ENCODE measurements at places on chromosomes 5 and 9.

GRCh38 chr5:108720391-108720790, 27.3 kb upstream of the FER start:
- no peak for DNase-seq

GRCh38 chr9:135809166-135809565, 98.2 kb downstream of the CAMSAP1 start:
- DNase-seq = no peak

GRCh38 chr9:93036887-93037475, 21.5 kb upstream of the SUSD3 start:
- DNase-seq = no peak

DNA sequence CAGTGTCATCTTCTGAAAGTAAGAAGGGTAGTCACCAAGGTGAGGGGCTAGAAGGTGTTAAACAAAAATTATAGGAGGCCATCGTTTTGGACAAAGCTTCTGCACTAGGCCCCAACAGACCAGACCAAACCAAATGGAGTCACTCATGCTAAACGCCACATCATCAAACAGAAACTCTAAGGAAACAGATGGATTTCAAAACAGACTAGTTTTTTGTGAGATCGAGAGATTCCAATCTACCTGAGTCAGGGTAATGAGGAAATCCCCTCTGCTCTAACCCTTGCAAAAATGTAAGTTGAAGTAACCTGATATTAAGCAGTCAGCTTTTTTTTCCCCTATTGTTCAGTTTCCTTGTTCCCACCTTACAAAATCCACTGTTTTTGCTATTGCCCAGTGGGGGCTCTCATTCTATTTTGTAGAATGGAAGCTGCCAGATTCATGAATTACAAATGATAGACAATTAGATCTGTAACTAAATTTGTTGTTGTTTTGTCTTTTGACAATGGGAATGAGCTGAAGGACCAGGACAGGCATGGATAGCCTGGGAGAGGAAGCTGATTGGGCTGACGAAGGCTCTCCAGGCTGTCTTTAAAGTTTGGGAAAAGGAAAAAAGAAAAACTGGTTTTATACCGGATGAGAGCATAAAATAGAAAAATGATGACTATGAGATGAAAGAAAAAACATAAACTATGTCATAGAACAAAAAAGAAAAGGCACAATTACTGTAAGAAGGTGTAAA, 94.7 kb upstream of the ADAMTSL1 start:
- DNase-seq = no peak

DNA sequence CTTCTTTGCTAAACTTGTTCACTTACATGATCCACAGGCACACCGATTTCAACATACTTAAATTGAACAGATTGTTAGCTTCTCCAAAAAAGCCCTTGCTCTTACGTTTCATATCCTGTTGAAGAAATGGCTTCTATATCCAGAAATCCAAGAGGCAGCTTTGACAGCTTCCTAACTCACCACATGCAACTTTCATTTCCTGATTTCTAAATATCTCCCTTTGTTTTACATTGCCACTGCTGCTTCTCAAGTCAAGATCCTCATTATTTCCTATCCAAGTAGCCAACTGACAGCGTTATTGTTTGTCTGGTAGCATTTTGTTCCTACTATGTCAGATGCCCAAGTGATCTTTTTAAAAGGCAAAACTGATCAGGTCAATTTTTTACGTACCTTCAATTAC, 913.2 kb upstream of the TYRP1 start:
- DNase-seq = no peak

DNA sequence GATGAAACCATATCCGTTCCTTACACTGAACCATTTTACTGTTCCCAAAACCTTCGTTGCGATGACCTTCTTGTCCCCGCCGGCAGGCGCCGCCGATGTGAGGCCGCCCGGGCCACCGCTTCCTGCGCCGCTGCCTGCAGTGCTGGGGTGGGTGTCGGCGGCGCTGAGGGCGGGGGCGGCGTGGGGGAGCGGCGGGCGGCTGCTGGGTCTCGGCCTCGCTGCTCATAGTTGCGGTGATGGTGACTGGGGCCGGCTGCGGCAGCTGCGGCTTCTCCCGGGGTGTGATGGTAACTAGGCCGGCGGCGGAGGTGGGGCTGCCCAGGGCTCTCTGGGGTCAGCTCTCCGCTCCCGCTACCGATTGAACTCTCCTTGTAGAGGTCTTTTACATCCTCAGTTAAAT, 14.1 kb upstream of the OR2S2 start:
- DNase-seq = no peak

DNA sequence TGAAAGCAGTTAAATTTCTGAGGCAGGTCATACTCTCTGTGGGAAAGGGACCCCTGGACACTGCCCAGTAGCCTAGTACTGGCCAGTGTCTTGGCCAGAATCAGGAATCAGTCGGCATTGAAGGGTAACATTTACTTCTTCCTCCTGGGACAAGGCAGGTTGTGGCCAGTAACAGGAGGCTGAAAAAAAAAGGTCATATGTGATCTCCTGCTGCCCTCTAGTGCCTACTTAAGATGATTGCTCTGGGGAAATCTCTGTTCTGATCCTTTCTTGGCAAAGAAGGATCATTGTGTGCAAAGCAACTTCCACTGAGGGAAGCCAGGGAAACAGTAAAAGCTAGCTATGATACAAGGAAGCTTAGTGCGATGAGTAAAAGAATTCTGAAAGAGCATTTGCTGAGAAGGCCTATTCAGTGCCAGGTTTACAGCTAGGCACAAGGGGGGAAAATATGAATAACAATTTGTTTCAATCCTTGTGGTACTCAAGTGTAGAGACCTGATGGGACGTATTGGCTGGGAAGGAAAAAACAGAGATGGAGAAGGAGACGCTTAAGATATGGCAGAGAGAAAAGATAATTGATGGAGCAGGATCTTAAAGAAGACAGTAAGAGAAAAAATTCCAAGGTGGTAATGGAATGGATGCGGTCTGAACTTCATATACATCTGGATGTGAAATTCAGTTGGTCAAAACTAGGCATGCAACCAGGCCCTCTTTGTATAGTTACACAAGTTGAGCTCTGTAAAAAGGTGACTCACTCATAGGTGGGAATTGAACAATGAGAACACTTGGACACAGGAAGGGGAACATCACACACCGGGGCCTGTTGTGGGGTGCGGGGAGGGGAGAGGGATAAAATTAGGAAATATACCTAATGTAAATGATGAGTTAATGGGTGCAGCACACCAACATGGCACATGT, 25.8 kb upstream of the TRIM32 start:
- no peak for DNase-seq

DNA sequence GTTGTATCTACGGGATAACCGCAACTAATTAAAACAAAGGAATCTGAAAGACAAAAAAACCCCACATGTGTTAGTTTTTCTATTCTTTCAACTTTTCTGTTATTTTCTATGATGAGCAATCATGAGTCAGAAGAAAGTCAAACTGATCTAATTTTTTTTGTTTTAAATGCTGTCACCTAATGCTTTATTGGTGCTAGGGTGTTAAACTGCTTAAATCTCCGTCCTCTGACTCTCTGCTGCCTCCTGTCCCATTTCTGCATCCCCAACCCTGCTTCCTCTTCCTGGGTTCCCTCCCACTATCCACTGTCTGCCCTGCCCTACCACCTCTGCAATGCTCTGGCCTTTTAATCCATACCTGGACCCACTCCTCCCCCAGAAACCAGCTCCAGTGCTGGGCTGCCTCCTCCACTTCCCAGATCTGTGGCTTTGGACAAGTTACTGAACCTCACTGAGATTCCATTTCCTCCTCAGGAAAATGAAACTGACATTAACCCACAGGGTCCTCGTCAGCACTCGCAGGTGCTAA, 15.7 kb downstream of the PTPN3 start:
- no peak for DNase-seq

GRCh38 chr5:147332658-147333057, 97.8 kb downstream of the STK32A start:
- no peak for DNase-seq

GRCh38 chr9:976258-976942, at the start of gene DMRT3:
Gene DMRT3, plus strand, starts transcription at chr9:976655. Its CDS starts 347 bp downstream, at chr9:977002.
- DNase-seq = no peak

- no peak for DNase-seq
Measured at GRCh38 chr5:9852671-9853070, 222.5 kb upstream of the TAS2R1 start.

DNA sequence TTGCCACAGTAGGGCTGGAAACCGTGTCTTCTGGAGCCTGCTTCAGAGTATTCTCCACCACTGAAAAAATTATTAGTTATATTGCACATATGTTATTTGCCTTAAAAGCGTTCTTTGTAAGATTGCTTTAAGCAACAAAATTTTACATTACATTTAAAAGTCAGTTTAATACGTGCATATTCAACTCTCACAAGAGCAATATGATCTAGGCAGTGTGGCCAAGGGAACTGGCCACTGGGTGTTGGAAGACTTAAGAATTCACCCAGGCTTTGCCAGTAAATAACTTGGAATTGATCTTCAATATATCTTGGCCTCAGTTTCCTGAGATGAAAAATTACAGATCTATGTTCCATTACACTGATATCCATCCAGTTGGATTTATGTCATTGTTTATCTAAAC, 694.4 kb downstream of the EFNA5 start:
- DNase-seq = no peak

GRCh38 chr5:93805616-93806379, 64.4 kb upstream of the POU5F2 start:
- no peak for DNase-seq

DNA sequence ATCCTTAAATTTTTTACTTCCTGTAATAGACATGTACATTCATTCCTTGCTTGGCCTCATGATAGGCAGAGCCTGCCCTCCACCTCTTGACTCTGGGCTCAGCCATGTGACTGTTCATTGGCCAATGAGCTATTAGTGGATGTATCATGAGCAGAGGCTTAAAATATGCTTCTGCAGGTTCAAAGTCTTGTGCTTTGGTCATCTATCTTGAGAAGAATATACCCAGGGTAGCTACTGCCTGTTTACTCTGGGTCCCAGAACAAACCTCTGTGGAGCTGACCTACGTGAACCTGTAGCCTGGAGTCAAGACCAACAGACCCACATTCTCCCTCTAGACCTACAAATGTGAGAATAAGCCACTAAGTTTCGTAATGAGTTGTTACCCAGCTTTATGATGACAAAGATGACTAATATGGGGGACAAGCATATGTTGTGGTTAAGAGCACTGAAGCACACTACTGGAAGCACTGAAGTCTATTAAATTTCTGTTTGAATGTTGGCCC, 244.4 kb downstream of the MAST4 start:
- DNase-seq = no peak

DNA sequence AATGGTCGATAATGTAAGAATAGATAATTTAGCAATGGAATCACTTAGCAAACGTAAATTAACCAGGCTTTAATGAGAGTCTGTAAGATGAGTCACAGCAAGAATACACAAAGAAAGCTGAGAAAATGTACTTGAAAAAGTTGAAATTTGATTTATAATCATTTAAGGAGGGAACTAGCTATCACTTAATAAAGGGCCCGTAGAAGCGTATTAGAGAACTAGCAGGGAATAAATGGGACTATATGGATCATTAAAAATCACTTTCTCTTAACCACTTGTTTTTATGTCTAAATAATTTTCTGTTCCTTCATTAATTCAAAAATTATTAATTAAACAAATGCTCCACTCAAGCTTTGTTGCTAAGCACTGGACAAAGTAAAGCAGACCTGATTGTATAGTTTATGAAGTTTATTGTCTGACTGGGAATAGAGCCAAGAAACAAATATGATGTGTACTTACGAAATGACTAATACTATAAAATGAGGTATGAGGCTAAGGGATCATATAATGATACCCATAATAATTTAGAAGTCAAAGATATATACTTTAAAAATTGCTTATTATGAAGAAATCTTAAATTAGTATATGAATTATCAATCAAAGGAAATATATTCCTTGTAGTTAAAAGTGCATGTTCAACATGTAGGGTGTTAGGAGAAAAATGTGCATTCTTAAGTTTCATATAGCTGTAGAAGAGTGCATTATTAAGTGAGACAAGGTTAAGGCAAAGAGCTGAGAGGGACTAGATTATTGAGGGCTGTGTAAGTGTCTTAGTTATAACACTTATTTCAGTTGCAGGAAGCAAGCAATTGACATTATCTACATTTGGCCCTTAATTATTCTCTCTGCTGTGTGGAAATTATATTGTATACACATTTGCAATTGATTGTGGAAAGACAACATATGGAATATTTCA, 196.8 kb downstream of the PRDM9 start:
- no peak for DNase-seq

DNA sequence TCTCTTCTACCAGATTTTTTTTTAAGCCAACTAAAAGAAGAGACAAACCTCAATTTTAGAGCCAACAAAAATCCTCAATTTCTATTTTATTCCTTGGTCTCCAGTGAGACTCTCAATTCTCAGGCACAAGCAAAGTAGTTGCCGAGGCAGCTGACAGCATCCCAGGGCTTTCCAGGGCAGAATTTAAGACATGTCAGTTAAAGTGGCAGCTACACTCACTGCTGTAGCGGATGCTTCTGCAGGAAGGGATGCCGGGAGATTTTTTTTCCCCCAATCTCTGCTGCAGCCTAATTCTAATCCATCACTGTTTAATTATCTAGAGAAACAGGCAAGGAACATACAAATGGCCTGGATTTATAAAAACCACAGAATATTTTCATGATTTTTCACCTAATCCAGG, 57.0 kb downstream of the TTC39B start:
- DNase-seq = no peak

DNA sequence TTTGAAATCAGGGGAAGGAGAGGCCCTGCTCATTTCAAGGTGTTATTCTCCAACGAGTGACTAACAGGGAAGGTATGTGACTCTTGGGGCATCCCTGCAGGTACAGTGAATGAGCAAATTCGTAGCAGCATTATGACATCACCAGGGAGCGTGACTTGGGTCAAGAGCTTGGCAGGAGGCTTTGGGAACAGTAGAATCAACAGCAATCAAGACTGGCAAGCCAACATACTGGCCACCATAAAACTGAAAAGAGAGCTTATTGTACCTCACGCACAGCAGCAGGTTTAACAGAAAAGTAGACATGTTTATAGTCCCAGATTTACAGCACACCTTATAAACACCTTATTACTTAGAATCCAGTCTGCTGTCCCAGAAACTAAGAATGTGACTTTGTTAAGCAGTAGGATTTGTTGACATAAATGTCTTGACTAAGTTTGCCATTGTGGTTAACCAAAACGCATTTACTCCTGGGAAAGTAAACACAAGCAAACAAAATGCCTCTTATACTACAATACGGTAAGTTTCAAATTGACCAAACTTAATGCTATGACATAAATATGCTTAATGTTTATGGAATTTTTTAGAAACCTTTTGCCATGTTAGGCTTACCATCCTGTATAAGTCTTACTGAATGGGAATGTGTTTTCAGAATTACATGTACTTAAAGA, 297.8 kb downstream of the NPR3 start:
- no peak for DNase-seq

DNA sequence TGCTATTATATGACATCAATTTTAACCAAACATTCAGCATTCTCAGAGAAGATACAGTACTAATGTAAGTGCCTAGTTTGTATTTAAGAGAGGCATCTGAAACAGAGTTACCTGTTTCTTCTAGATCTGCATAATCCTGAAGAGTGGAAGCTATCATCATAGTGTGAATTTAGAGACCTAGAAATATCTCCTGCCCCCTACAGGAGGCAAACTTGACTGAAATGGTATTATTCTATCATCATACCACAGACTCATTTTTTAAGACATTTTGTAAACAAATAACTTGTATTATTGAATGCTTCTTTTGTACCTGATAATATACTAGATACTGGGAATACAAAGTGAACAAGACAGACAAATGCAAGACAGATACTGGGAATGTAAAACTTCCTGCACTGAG, 216.8 kb upstream of the RPS23 start:
- no peak for DNase-seq

Measured in activated T-cell treated with anti-CD3 and anti-CD28 coated beads for 24 hours (primary cell).